ENCODE measurements at places on chromosomes 2 and 18.

GRCh38 chr2:42296226-42296625 is 64.8 kb downstream of the COX7A2L start:
- DNase-seq: no peak

DNA sequence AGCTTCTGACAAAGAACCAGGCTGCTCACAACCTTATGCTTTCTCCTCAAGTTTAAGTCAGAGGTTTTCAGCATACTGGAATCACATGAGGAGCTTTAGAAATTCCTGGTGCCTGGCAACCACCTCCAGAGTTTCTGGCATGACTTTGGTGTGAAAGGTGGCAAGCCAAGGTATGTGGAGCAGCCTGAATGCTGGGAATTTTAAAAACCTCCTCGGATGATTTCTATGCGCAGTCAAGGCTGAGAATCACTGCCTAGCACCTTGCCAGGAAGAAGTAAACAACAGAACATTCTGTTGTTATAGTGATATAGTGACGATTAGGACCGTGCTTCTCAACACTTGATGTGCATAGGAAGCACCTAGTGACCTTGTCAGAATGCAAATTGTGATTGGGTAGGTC is 11.7 kb downstream of the CCBE1 start:
- DNase-seq: no peak

GRCh38 chr2:96537734-96538486 is 1.4 kb downstream of the ARID5A start:
- DNase-seq: no peak

DNA sequence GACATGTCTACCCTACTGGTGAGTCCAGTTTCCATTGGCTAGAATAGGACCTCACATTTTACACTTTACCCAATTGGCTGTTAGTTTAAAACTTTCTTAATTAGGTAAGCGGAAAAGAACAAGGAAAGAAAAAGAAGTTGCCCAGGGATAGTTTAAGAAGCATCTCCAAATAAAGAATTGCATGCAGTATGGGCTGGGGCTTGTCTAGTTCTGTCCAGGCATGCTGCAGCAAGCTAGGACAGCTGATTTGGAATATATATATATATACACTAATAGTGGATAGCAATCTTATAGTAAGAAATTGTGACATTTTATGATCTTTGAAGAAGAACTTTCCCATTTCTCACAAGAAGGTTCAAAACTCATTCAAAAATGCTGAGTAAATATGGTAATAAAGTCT is 90.0 kb upstream of the ERBB4 start:
- DNase-seq: no peak

DNA sequence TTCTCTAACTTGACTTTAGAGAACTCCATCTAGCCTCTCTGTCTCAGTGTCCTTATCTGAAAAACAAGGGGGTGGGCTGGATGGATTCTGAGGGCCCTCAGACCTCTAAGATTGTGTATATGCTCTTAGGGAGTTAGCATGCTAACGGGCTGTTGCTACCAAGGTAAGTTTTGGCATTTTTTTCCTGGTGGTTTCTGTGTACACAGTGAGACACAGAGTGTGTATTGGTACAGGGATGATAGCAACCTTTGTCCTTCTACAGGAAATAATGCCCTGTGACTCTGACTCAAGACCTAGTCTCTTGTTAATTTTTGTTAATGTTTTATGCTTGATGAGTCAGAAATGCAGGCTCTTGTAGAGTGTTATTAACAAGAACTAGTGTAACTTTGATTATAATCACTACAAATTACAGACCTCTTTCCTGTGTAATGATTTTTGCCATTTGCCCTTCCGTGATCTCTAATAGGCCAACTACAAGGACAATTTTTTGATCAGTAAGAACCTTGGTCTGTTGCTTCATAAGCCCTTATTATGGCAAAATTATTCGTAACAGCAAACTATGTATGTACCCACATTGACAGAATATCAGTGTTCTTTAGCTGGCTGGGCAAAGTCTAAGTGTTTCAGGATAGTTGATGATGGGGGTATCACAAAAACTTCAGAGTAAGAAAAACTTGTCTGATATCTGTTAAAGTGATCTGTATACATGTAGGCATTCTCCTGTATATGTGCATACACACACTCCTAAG is 89.7 kb downstream of the SPTBN1 start:
- DNase-seq: no peak

GRCh38 chr2:237217995-237218616 is 132.4 kb downstream of the COPS8 start:
- DNase-seq: no peak

DNA sequence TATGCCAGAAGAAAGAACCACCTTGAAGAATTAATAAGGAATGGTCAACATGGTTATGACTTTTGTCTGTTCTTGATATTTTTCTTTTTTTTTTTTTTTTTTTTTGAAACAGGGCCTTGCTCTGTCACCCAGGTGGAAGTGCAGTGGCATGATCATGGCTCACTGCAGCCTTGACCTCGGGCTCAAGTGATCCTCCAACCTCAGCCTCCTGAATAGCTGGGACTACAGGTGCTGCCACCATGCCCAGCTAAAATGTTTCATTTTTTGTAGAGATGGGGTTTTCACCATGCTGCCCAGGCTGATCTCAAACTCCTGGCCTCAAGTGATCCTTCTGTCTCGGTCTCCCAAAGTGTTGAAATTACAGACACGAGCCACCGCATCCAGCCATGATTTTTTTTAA is 53.4 kb upstream of the ACSL3 start:
- DNase-seq: no peak

- DNase-seq: no peak
Measured at GRCh38 chr2:221883976-221884375, 311.9 kb upstream of the EPHA4 start.

- no peak for DNase-seq
Measured at GRCh38 chr18:2654169-2654927, 1.2 kb upstream of the SMCHD1 start.

GRCh38 chr2:88608184-88608583 is 19.1 kb downstream of the EIF2AK3 start:
- no peak for DNase-seq

DNA sequence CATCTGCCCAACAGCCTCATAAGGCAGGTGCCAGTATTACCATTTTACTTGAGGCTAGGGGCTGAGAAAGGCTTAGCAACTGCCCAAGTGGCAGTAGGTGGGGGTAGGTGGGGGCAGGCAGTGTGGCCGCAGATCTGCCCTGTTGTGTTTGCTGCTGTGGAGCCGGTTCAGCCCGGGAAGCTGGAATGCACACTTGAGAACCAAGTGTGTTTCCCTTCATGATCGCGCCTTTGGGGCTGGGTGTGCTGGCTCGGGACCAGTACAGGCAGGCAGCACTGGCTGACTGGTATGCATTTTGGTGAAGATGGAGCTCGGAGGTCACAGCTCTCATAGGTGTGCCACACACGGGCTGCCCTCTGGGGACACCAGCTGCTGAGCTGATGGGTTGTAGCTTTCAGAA is 85.1 kb downstream of the CABLES1 start:
- DNase-seq: no peak

GRCh38 chr2:234989183-234989701 is 37.4 kb downstream of the SH3BP4 start:
- DNase-seq: no peak

DNA sequence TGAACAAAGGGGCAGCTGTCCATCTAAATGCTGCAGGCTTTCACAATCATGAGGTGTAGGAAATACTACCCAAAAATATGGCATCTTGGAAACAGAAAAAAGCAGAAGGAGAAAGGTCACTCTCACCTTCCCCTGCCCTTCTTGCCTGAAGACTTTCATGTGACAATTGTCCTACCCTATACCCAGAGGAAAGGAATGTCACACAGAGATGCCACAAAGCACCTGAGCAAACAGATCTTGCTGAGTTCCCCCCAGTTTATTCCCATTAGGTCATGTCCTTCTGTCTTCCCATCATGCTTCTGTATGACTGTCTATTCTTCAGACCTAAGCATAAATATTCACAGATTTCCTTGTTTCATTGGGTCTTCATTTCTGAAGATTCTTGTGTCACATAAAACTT is 116.6 kb upstream of the MSH6 start:
- no peak for DNase-seq

GRCh38 chr2:168912901-168913369 is 11.8 kb downstream of the G6PC2 start:
- DNase-seq: no peak

GRCh38 chr2:177799531-177799930 is 273.0 kb downstream of the PDE11A start:
- DNase-seq: no peak

- DNase-seq: no peak
Measured at GRCh38 chr2:30443081-30443480, 4.0 kb upstream of the LCLAT1 start.

DNA sequence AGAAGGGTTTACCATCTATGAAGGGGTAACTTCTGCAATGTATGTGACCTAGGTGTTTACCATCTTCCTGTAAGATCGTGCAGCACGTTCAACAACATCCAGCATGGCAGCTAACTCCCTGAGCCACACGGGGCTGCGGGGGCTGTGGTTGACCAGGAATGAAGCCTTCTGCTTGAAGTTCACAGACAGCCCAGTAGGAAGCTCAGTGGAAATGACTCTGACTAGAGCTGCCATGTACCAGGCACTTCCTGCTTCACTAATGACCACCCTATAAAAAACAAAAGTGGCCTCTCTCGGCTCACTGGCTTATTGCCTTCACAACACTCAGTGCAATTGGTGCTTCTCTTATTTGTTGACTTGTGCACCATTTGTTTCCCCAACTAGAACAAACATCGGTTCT is 99.7 kb upstream of the SMAD7 start:
- DNase-seq: no peak

Measured in esophagus squamous epithelium (tissue), 5 donors.